Dorsolateral prefrontal cortex (tissue), 122 donors: ENCODE measurements at places on chromosomes 11 and 22.

- no peak for DNase-seq
Measured at GRCh38 chr11:123308077-123308476, 113.0 kb upstream of the CLMP start.

DNA sequence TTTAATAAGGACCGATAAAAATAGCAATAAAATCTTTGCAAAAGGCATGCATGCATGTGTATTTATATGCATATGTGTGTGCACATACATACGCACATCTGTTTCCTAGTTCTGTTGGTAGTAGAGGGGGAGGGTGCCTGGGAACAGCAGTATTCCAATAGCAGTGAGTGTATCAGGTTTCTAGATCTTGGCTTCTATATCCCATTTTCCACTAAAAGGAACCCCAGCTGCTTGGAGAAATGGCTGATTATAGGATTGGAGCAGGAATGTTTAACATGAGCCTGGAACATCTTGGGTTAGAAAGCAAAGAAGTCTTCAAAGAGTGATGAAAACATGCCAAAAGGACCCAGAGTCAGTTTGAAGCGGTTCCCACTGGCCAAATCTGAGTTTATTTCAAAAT, 21.0 kb downstream of the TNRC6B start:
- no peak for DNase-seq

DNA sequence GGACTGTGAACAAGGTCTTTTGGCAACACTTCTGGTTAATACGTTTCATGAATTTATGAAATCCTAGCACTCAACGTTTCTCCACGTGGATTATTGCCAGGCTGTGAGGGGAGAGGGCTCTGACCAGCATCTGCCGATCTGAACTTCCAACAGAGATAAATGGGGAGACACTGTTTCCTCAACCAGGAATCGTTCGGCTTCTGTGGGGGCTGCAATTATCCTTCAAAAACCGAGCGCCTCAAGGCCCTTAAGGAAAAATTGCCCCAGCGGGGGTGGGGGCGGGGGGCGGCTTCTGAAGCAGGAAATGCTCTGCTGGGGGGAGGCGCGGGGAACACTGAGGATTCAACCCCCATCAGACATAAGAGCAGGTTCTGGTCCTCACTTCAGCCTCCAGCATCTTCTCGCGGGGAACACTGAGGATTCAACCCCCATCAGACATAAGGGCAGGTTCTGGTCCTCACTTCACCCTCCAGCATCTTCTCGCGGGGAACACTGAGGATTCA, 155.6 kb downstream of the BRD1 start:
- no peak for DNase-seq

DNA sequence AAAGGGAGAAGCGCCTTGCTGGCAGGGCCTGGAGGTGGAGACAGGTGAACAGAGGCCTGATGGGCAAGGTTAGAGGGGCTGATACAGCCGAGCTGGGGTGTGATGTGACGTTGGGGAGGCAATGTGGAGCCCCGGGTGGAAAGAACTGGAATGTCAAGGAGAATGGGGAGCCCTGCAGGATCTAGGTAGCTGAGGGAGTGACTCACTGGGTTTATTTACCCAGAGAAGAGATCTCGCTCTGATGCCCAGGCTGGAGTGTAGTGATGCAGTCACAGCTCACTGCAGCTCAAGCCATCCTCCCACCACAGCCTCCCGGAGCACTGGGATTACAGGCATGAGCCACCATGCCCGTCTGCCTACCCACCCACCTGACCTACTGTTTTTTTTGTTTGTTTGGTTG, 1.9 kb upstream of the CYB5R3 start:
- no peak for DNase-seq

DNA sequence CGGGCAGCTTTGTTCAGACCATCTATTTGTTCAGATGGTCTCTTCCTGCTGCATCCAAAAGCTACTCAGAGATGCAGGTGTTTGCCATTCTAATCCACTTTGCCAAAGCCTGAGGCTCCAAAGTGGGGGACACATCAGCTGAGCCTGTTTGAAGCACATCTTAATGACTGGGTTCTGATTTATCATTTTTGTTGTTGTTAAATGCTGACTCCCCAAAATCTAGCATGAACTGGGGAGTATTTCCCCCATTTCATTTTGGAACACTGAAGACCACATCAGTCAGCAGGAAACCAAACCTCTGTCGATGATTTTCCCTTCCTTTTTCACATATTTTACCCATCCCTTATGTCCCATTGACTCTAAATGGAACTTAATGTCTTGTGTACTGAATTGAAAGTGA, 262.6 kb downstream of the NTM start:
- no peak for DNase-seq

GRCh38 chr11:2599561-2600189, 100.1 kb downstream of the KCNQ1OT1 start:
- no peak for DNase-seq

GRCh38 chr22:47328550-47329243, 566.2 kb downstream of the TBC1D22A start:
- DNase-seq, result no peak

GRCh38 chr22:16974298-16975084, 33.5 kb downstream of the GAB4 start:
- DNase-seq, result no peak

GRCh38 chr22:35582861-35583670, 34.1 kb downstream of the MB start:
- DNase-seq, result peak; percentile 58

- DNase-seq, result no peak
Measured at GRCh38 chr11:44963948-44964347, 13.3 kb upstream of the TP53I11 start.

DNA sequence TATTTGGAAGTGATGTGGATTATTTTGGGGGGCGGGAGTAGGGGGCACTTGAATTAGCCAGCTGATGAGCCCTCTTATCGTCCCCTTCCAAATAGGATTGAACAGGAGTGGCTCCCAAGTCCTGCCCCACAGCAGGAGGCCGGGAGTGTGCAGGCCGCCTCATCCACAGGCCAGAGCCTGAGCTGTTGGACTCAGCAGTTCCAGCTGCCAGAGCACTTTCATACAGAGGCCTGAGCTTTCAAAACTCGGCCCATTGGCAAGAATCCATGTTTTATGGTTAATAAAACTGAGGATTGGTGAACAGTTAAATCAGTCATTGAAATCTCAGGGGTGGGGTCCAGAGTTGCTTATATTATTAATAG, 9.6 kb downstream of the FAM118A start:
- no peak for DNase-seq

- no peak for DNase-seq
Measured at GRCh38 chr11:107184986-107185385, 166.7 kb upstream of the GUCY1A2 start.

GRCh38 chr22:50258361-50259292, 2.9 kb downstream of the MAPK12 start:
- DNase-seq, result no peak

GRCh38 chr11:114564831-114565230, 5.2 kb upstream of the NXPE1 start:
- DNase-seq, result no peak

GRCh38 chr22:22756109-22756508, 111.7 kb downstream of the GGTLC2 start:
- no peak for DNase-seq

GRCh38 chr11:78684377-78684776, 109.7 kb upstream of the NARS2 start:
- no peak for DNase-seq

DNA sequence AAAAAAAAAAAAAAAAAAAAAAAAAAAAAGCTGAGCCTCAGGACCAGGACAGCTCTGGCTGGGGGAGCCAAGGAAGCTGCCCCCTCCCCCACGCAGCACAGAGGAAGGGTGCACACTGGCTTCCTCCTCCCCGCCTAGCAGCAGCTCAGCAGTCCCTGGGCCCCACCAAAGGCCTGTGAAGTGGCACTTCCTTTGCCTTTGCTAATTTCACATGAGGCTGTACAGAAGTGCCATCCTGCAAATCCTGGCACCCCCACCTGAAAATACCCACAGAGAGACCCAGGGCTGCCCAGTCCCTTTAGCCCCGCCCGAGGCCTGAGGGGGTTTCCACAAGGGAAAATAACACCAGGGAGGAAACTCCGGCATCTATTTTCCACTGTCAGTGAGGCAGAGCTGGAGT, 3.9 kb downstream of the RHOG start:
- no peak for DNase-seq

DNA sequence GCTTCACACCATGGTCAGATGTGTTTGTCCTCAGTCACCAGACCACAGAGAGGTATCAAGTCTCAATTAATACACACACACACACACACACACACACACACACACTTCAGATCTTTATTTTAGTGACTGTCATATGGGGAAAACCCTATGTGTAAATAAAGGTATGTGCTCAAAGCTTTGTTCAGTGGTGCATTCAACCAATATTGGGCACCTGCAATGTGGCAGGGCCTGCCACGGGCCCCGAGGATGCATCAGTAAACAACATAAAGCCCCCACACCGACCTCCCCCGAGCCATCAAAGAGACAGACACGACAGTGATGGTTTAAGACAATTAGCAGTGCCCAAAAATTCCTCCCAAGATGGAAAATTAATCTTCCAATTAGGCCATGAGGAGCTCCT, 51.6 kb downstream of the SHANK2 start:
- no peak for DNase-seq

DNA sequence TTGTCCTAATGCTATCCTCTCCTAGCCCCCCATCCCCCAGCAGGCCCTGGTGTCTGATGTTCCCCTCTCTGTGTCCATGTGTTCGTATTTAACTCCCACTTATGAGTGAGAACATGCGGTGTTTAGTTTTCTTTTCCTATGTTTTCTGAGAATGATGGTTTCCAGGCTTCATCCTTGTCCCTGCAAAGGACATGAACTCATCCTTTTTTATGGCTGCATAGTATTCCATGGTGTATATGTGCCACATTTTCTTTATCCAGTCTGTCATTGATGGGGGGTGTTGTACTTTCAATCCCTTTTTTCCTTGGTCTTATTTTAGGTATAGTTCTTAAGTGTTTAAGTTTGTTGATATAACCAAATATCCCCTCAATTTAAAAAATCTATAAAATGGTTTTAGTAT, 23.9 kb downstream of the EP300 start:
- DNase-seq, result no peak

DNA sequence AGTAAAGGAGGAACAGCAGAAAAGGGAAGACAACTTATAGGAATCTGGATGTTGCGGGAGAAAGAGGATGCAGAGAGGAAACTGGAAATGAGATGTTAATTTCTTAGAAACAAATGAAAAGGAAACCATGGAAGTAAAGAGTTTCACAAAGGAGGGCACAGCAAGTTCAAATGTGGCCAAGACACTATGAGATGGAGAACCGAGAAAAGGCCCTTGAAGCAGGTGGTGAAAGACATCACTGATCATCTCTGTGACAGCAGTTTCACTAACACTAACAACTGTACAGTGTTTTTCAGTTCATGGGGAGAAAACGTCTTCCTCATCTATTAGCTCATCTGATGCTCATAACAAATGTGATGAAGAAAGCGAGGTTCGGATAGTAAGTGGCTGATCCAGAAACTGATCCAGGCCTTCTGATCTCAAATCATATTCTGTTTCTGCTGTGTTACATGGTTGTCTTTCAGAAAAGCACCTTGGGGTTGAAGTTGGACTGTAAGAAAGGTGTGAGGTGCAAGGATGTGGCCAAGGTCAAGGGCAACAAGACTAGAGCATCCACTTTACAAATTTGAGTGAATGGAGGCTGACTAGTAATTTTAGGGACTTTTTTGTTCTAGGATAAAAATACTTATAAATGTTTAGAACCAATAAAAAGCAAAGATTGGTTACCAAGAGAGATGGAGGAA, 492.1 kb upstream of the CADM1 start:
- no peak for DNase-seq

- DNase-seq, result no peak
Measured at GRCh38 chr22:25364281-25364680, 144.8 kb downstream of the CRYBB2 start.

- DNase-seq, result no peak
Measured at GRCh38 chr11:102794382-102794781, 3.6 kb downstream of the MMP1 start.

- no peak for DNase-seq
Measured at GRCh38 chr11:72921028-72921716, 107.0 kb downstream of the ATG16L2 start.

DNA sequence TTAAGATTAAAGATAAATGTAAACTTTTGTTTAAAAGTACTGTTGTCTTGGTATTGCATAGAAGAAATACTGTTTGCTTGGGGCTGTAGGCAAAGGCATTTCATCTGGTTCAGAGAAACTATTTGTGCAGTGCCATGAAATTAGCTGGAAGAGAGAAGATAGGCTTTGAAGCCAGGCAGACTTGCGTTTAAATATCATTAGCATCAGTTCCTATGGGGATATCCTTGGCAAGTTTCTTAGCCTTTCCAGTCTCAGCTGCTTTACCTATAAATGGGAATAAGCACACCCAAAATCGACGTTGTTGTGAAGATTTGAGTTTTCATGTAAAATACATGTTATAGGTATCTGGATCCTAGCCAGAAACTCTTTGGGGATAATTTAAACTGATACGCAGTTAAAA, 133.9 kb downstream of the FBXO7 start:
- DNase-seq, result no peak
